ENCODE measurements at places on chromosomes 5 and 9.

DNA sequence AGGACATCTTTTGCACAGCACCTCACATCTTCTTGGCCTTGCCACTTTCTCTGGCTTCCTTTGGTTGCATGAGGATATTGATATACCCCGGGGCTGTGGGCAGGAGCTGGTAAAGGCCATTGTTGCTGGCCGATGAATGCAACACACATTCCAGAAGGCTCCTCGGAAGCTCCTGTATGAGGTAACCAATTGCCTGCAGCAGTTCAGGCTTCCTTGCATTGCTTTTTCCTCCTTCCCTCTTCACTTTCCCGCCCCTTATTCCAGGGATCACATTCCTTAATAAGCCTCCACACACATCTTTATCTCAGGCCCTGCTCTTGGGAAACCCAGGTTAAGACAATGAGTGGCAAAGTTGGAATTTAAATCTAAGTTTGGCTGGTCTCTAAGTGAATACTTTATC, 505.4 kb upstream of the CLINT1 start:
- DNase-seq = no peak

- DNase-seq = no peak
Measured at GRCh38 chr5:102324714-102325113, 28.6 kb upstream of the SLCO4C1 start.

- DNase-seq = no peak
Measured at GRCh38 chr5:180367991-180368390, 14.9 kb upstream of the GFPT2 start.

GRCh38 chr9:26947736-26948135, 694 bp upstream of the PLAA start:
- no peak for DNase-seq

- DNase-seq = no peak
Measured at GRCh38 chr5:158813275-158813674, 286.4 kb downstream of the EBF1 start.

Measured in testis (tissue), 5 donors.